ENCODE measurements at places on chromosomes 12 and 14.

DNA sequence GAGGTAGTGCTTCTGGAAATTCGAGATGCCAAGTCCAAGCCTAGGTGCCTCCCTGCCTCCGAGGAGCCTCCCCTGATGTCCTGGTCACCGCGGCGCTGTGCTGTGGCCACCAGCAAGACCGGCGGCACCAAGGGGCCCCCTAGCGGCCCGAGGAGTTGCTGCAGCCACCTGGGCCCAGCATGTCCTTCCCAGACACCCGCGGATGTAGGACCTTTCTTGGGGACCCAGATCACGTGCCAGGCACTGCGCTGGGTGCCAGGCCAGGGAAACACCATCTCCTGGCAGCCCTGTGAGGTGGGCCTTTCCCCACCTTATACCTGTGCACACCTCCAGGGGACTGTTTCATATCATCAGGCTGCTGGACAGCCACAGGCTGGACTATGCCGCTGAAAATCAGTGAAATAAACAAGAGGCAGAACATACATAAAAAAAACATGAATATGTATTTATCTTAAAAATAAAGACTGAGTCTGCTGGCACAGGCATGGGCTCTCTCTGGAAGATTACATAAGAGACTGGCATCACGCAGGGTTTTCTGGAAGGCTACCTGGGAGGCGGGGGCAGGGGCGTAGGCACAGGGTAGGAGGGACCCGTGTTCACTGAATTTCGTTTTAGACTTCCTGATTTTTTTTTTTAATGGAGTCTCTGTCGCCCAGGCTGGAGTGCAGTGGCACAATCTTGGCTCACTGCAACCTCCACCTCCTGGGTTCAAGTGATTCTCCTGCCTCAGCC, 15.9 kb upstream of the HHIPL1 start:
- DNase-seq = peak; percentile 24

DNA sequence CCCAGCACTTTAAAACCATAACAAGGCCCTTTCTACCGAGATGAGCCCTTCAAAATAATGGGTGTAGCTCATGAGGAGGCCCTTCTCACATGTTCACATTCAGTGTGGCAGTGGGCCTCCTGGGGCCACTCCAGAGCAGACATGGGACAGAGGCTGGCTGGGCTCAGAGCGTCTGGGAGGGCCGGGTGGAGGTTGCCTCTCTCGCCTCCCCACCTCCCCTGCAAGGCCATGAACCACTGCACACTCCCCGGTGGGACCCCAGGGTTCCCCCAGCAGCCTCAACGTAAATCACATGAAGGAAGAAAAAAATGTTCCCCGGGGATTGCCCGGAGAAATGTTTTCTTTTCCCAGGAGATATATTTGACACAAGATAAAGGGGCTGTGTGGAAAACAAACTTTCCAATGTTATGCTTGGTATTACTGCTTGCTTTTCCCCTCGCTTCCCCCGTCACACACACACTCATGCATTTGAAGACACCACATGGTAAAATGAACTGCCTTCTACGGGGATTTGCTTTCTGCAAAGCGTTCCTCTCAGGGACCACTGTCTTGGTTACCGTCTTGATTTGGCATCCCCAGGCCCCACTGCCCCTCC, 190.7 kb upstream of the CCND2 start:
- DNase-seq = no peak

DNA sequence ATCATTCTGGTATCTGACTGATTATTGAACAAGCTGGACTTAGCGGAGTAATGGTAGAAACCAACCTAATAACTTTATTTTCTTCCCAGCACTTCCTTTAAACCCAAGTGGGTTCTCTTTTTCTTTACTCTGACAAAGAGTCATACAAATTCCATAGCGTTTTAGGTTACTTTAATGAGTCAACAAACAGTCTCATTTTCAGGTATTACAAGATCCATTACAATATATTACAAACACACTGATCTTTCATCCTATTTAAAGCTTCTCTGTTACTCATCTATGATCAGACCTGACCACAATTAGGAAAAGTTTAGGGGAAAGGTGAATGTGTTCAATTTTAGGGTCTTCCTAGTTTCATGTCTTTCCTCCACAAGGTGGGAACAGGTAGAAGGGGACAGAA, 39.4 kb upstream of the PTPRQ start:
- DNase-seq = no peak

- no peak for DNase-seq
Measured at GRCh38 chr14:88599326-88599725, 36.5 kb downstream of the ZC3H14 start.

DNA sequence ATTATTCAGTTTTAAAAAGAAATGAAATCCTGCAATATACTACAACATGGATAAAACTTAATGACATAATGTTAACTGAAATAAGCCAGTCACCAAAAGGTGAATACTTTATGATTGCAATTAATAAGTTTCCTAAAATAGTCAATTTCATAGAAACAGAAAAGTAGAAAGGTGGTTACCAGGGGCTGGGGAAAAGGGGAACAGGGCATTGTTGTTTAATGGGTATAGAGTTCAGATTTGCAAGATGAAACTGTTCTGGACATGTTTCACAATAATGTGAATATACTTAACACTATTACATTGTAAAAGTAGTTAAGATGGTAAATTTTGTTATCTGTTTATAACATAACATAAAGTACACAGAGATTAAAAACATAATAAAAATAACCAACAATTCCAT, 550.9 kb downstream of the CCER1 start:
- DNase-seq = no peak

DNA sequence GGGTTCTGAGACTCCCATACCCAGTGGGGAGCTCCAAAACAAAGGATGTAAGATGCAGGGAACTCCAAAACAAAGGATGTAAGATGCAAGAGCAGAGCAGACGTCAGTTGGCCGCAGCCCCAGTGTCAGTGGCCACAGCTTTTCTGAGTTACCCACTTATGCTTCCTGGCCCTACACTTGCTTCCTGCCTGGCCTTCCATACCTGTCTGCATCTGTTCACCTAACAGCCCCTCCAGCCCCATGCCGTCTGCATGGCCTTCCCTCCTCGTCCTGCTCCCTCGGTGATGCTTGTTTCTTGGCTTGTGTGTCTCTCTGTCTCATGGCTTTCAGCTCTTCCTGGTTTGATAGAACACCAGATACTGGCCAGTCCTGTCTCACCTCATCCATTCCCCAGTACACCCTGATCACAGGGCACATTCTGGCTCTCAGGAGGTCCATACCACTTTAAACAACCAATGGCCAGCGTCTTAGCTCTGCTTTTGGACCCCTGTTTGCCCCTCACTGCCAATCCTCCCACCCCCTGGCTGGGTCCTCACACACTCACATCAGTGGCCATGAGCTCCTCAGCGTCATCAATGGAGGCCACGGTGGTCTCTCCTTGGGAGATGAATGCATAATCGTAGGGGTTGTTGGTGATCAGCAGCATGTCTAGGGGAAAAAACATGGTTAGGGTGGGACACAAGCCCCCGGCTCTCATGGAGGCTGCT, 5.3 kb downstream of the MYH7 start:
- DNase-seq = no peak

DNA sequence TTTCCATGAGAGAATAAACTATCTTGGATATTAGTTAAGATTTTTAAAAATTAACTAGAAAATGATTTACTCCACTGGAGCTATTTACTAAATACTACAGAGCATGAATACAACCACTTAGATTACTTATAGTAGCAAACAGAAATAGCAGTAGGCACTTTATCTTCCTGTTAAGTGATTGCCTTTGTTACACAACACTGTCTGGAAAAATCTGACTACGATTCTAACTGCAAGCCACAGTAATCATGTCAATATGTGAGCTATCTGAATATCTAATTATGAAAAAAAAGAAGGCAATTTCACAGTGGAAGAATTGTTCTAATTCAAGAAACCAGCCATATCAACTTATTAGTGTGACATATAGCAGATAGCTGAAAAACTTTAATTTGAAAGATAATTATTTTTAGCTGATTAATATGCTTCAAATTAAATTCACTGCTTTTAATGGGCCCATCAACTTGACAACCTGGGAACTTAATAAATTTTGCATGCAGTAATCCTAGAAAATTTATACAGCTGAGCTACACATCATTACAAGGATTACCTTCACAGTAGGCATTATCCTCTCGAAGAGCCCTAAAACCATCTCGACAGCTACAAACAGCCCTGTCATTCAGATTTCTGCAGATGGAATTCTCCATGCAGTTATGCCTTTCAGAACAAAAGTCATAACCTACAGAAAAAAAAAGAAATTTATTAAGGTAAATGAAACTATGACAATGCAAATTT, 172.8 kb downstream of the NELL2 start:
- no peak for DNase-seq

GRCh38 chr12:126663304-126664094, 1598.3 kb downstream of the AACS start:
- DNase-seq = no peak

DNA sequence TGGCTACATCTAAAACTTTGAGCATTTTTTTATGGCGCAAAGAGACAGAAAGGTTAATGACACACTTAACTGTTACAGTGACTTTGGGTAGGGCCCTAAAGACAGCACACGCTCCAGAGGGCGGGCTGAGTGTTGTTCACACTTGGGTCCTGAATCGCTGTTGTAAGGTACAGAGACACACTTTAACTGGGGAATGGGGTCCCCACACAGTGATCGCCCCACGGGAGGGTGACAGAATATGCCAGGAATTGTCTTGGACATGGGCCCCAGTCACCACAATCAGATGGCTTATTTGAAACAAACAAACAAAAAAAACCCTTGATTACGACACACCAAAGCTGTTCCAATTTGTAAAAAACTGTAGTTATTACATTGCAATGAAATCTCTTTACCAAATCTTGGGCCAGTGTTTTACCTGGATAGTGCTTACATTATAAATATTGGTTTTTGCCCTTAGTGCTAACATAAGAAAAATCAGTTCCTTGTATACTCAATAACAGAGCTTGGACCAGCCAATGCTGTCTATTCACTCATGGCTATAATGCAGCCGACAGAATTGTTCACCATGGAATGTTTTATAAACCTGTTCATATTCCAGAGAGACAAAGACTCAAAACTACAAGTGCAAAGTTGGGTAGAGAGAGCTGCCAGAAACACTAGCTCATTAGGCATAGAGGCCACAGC, 28.3 kb downstream of the KCTD10 start:
- no peak for DNase-seq

DNA sequence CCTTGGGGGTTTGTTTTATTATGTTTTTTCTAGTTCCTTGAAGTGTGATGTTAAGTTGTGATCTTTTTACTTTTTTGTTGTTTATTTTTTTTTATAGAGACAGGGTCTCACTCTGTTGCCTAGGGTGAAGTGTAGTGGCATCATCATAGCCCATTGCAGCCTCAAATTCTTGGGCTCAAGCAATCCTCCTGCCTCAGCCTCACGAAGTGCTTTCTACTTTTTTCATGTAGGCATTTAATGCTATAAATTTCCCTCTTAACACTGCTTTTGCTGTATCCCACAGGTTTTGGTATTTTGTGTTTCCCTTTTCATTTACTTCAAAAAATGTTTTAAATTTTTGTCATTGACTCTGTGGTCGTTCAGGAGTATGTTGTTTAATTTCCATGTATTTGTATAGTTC, 26.6 kb upstream of the PRPF39 start:
- no peak for DNase-seq

DNA sequence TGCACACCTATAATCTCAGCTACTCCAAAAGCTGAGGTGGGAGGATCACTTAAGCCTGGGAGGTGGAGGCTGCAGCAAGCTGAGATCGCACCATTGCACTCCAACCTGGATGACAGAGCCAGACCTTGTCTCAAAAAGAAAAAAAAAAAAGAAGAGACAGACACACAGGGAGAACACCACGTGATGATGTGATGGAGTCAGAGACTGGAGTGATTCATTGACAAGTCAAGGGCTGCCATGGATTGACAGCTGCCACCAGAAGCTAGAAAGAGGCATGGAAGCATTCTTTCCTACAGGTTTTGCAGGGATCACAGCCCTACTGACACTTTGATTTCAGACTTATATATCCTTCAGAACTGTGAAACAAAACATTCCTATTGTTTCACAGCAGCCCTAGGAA, 3.5 kb upstream of the HCFC2 start:
- no peak for DNase-seq

GRCh38 chr12:116278279-116278626, 760 bp upstream of the MED13L start:
- DNase-seq = no peak

GRCh38 chr12:508145-508544, 48.4 kb downstream of the B4GALNT3 start:
- no peak for DNase-seq

- DNase-seq = no peak
Measured at GRCh38 chr12:76252031-76252430, 96.2 kb downstream of the BBS10 start.

DNA sequence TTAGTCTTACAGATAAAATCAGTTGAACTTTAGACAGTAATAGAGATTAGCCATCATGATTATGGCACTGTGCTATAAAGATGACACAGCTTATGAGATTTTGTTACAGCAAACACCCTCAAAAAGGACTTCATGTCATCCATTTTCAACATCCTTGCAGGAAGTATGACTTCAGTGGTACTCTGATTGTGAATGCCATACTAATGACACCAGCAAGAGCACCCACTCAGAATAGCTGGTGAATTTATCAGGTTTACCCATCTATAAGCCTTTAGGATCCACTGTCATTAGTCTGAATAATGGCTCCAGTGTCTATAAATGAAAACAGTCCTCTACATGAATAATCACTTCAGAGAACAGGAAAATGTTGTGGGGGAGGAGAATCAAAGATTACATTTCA, 615.2 kb downstream of the RPS29 start:
- DNase-seq = no peak

- DNase-seq = no peak
Measured at GRCh38 chr14:68976160-68977067, 2.7 kb downstream of the ACTN1 start.

DNA sequence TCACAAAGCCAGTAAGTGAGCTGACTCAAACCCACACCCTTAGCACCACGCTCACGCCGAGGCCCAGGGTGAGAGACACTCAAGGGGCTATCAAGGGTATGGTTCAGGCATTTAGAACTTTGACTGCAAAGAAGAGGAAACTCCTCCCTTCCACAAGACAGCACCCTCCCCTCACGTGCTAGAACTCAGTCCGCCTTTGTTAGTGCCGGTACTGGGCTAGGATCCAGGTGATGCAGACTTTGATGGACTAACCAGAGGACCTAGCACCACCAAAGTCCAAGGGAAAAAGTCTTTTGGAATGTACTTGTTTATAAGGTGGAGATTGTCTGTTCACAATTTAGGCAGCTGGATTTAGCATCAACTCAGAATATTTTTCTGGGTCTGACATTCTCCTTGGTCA, 33.7 kb downstream of the VWF start:
- DNase-seq = no peak

Data from stimulated activated CD8-positive, alpha-beta memory T cell treated with anti-CD3 and anti-CD28 coated beads, Interleukin-7, amount 100 ng/mL, for 24 hours (primary cell).